ENCODE measurements at places on chromosomes 11 and 22.

DNA sequence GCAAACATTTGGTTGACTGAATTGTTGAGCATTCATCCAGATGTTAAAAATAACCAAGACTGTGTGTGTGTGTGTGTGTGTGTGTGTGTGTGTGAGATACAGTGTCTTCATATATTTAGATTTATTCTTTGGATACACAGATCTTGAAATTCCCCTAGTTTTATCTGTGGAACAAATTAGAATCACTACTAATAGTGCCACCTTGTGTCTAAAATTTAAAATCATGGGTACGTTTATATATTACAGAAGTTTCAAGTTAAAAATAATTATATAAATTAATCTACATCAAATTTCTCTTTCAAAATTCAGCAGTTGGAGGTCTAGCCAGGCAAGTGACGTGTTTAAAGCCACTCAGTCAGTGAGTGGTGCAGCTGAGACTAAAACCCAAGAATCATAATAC, 1566.2 kb upstream of the TENM4 start:
- DNase-seq, result no peak

DNA sequence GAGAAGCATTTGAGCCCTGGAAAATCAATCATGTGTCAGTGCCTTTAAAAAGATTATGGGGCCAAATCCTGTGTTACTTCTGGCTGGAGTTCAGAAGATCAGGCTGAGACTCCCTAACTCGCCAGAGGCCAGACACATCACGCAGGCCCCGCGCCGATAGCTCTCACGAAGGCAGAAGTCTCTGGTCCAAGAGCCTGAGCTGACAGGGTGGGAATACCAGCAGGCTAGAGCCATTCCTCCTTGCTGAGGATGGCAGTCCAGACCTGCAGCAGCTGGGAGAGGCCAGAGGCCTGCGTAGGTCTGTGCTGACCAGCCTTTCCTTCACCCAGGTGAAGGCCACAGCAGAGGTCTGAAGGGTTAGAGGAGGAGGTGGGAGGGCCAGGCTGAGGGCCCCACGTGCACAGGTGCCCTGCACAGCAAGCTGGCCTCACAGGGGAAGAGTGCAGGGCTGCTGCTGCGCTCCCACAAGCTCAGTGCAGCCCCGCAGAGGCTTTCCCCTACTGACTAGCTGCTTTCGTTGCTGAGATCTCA, 52.9 kb downstream of the ST14 start:
- no peak for DNase-seq

GRCh38 chr22:30386608-30386959, 627 bp downstream of the RNF215 start:
- no peak for DNase-seq

DNA sequence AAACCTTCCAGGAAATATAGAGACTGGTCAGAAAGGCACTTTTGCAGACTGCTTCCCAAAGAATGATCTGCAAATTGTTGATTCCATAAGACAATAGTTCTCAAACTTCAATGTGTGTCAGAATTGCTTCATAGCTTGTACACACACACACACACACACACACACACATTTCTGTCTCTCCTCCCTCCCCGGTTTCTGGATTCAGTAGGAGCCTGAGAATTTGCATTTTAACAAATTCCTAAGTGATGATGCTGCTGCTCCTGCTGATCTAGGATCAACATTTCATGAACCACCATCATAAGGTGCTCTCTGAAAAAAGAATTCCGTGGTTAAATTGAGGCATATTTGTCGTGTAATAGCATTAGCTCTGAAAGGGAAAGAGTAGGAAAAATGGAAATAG, 35.3 kb upstream of the FZD4 start:
- DNase-seq, result no peak

DNA sequence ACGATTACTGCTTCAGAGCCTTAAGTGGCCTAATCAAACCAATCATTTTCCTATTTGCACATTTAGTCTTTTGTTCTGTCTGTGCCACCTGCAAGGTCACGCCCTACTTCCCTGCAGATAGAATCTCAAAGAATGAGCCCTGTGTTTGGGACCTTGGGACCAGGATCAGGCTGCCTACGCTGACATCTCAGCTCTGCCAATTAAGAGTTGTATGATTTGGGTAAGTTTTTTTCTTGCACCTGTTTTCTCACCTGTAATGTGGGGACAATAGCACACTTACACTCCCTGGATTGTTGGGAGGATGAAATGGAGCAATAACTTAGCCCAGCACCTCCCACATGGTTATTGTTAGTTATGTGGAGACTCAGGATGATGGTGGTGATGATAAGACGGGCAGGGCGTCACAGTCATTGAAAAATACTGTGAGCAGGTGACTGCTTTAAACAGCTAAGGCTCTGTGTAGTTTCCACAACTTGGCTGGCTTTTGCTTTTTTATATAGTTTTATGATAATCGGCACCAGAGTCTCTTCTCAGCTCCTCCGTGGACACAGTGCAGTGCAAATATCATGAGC, 155.0 kb downstream of the ADAMTS15 start:
- DNase-seq, result no peak

GRCh38 chr22:24289114-24289513, 18.5 kb downstream of the SPECC1L start:
- DNase-seq, result no peak

DNA sequence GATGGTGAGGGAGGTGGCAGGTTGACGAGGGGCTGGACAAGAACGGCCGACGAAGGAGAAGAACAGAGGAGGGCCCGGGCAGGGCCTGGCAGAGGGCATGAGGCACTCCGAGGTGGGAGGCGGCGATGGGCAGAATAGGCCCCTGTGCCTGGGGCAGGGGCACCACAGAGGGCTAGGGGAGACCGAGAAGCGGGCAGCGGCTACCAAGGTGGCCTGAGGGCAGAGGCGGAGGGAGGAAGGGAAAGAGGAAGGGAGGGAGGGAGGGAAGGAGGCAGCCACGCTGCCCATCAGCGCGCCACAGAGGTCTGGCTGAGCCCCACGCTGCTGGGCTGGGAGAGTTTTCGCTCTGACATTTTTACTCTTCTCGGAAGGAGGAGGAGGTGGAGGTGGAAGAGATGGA, 11.3 kb downstream of the LSP1 start:
- DNase-seq, result no peak

- no peak for DNase-seq
Observed at GRCh38 chr22:39932918-39933649, 27.1 kb upstream of the TMA7B start.

GRCh38 chr11:125084761-125085231, 21.7 kb downstream of the SLC37A2 start:
- no peak for DNase-seq

DNA sequence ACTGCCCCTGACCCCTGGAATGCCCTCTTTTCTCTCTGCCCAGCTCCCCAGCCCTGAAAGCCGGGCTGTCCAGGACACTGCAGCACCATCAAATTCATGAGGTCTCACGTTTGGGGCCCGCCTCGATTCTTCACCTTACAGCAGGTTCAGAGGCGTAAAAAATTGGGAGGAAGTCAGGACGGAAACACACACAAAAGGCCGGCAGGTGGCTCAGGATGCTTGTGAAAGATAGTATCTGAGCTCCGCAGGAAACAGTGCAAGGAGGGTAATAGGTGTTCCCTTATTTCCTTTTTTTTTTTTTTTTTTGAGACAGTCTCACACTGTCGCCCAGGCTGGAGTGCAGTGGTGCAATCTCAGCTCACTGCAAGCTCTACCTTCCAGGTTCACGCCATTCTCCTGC, 4.1 kb downstream of the RFPL2 start:
- DNase-seq, result no peak

DNA sequence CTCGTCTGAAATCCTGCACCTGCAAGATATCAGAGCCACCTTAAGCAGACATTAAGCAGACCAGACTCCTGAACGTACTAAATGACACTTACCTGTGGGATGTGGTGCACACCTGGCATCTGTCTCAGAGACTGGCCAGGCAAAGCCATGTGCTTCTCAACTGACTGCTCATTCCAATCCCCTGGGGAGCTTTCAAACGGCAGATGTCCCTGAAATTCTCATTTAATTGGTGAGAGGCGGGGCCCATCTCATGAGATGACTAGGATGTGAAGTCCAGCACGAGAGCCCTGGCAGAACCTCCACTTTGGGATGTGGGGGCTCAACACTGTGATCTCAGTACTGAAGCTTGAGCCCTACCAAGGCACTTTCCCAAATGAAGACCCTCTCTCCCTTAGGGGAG, 84.9 kb upstream of the HMGXB4 start:
- DNase-seq, result no peak

GRCh38 chr11:1375161-1375954, 14.4 kb upstream of the BRSK2 start:
- no peak for DNase-seq

GRCh38 chr22:46946383-46946962, 184.0 kb downstream of the TBC1D22A start:
- no peak for DNase-seq

DNA sequence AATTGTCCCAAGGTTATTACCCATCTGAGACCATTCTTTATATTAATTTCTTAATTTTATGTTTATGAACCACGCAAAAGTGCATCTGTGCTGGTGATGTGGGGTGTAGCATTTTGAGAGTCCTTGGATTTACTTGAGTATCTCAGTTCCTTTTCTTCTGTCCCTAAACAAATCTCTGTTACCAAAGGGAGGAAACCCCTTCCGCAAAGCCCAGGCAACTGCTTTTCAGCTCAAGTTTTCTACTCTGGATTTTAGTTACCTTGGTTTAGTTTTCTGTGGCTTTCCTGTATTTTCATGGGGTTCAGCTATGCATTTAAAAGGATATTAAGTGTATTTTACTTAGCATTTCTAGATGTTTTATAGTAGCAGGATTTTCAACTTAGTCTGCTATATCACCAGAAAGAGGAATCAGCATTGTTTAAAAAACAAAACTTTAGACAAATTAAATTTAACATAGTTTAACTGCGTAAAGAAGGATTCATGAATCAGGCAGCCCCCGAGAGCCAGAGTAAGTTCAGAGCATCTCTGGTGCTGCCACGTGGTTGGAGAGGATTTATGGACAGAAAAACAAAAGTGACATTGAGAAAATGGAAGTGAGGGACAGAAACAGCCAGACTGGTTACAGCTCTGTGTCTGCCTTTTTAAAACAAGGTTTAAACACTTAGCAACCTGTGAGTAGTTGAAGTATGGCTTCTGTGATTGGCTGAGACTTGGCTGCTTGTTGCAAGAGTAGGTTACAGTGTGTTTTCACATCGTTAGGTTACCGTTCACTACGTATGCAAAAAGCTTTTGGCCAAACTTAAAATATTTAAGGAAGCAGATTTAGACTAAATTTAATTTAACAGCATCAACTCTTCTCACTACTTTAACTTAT, 9.6 kb downstream of the ADM start:
- DNase-seq, result peak; percentile 19
